ENCODE measurements at places on chromosomes 6 and 20.

DNA sequence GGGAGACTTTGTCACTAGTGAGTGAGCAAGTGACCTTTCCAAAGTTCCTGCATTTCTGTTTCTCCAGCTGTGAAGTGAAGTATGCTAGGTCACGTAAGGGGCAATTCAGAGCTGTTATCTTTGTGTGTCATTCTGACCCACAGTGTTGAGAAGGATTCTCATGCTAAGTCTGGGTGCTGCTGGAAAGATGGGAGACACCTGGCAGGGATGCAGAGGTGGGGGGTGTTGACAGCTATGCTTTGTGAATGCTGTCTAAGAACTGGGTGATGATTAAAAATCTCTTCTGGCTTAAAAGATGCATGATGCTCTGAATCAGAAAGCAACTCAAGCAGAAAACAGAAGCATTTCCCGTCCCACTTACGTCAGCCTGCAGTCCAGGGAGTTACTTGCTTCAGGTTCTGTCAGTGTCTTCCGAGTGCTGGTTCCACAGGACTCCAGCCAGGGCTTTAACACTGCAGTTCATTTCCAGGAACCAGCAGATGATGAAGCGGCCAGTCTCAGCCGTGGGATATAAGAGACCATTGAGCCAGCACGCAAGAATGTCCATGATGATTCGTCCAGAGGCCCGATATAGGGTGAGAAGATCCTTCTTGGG lies 30.9 kb upstream of the ASXL1 start:
- no peak for DNase-seq

DNA sequence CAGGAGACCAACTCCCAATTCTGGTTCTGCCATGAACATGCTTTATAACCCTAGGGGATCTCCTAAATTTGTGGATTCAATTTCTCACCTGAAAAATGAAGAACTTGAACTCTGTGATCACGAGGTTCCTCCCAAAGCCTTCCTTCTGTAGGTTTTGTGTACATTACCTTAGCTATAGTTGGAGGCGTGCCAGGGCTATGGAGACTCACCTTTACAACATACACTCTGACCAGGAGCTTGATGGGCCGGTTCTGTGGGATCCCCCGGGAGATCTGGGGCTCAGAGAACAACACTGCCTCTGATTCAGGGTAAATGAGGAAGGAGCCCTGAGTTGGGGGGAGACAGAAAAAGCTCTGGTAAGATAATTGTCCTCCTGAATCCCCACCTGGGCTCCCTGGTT lies 34.1 kb downstream of the ERGIC3 start:
- no peak for DNase-seq

GRCh38 chr6:3913077-3913957 lies 64.1 kb downstream of the FAM50B start:
- peak; percentile 90 for DNase-seq

- DNase-seq = no peak
Observed at GRCh38 chr20:5039255-5039657, 37.9 kb upstream of the SLC23A2 start.

GRCh38 chr6:159540883-159541282 lies 152.2 kb downstream of the SOD2 start:
- DNase-seq = no peak

DNA sequence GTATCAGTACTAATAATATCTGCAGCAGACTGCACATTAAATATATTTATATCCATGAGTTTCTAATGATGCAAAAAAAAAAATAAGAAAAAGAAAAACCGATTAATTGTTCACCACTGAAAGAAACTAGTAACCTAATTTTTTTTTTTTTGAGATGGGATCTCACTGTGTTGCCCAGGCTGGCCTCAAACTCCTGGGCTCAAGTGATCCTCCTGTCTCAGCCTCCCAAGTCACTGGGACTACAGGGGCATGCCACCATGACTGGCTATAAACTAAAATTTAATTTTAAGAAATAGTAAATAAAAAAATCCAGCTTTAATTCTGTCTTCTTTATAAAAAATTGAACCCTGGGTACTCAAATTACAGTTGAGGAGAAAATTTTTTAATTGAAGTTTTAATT lies 358.2 kb downstream of the QKI start:
- no peak for DNase-seq

DNA sequence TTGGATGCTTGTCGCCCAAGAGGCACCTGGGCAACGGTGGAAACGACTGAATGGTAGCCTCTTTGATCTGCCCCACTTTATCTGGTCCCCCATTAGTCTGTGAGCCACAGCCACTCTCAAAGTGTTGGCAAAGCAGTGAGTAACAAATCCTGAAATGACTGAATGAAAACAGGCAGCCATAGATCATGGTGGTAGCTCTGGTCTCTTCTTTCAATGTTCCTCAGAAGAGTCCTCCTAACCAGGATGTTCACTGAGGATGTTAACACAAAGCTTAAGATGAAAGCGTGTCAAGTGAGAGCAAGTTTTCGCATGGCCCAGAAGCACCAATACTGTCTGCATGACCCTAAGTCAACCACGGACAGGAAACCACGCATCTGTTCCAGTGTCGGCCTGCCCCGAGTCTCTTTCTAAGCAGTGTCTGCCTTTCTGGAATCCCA lies 107.3 kb downstream of the IRF4 start:
- DNase-seq = no peak

GRCh38 chr20:32458061-32458836 lies 100.1 kb downstream of the ASXL1 start:
- DNase-seq = no peak

GRCh38 chr6:22149501-22150367 lies 147.1 kb downstream of the PRL start:
- DNase-seq = no peak

DNA sequence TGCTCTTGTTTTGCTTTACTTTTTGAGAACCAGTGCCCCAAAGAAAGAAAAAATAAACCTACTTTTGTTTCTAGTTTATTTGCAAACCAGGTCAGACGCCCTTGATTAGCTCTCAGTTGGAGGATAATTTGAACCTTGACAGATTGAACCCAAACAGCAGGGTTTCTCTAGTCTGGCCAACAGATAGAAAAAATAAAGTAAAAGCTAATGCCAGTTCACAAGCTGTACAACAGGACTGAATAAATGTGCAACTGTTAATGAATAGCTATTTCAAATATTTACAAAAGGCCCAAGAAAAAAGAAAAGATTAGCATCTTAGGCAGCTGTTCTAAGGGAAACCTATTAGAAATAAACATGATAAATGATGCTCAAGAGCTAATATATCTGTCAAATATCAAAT lies 331.8 kb downstream of the CDKAL1 start:
- DNase-seq = peak; percentile 31

- peak; percentile 91 for DNase-seq
Observed at GRCh38 chr6:135922174-135922573, 70.7 kb downstream of the PDE7B start.

- no peak for DNase-seq
Observed at GRCh38 chr6:167661552-167662044, 165.1 kb upstream of the AFDN start.

GRCh38 chr6:149212206-149212605 lies 105.3 kb upstream of the TAB2 start:
- no peak for DNase-seq

All from NCI-H446 (cell line).